Activated CD4-positive, alpha-beta T cell treated with anti-CD3 and anti-CD28 coated beads, Interleukin-2, amount 10 ng/mL, durations not matched to agents 24 days and 14 days (primary cell): ENCODE measurements at places on chromosomes 11 and 22.
A peak's percentile ranks its signal among the peaks of the same experiment; 100 is the strongest.

DNA sequence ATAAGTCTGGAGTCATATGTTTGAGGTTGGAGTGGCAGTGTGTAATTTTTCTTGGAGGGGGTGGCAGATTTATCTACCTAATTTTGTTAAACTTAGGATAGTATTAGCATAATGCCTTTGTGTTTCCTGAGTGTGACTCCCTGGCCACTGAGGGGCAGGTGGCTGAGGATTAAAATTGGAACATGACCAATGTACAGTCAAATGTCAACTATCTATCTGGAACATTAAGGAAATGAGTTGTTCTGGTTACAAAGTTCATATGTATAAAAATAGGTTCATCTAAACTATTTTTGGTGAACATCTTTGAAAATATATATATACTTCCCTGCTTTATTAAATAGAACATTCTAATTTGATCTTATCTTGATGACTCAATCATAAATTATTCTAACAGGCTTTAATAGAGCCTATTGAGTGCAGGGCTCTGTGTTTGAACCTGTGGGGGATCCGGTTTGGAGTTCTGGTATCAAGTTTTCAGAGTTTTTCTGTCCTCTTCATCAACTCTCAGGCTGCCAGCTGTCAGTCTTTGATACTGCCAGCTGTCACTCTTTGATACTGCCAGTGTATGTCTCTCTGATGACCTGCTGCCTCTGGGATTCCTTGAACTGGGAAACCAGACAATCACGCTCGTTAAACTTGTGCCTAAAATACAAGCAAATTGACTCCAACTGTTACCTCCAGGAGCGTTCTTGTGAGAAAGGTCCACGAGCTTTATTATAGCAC is 309.6 kb downstream of the METTL15 start:
- H3K4me1 ChIP-seq: no peaks in the 10 kb centered on the region
- no peak overlapping the region for H3K4me3 ChIP-seq
- no peak overlapping the region for H3K27ac ChIP-seq
- no peaks in the 10 kb centered on the region for H3K36me3 ChIP-seq

DNA sequence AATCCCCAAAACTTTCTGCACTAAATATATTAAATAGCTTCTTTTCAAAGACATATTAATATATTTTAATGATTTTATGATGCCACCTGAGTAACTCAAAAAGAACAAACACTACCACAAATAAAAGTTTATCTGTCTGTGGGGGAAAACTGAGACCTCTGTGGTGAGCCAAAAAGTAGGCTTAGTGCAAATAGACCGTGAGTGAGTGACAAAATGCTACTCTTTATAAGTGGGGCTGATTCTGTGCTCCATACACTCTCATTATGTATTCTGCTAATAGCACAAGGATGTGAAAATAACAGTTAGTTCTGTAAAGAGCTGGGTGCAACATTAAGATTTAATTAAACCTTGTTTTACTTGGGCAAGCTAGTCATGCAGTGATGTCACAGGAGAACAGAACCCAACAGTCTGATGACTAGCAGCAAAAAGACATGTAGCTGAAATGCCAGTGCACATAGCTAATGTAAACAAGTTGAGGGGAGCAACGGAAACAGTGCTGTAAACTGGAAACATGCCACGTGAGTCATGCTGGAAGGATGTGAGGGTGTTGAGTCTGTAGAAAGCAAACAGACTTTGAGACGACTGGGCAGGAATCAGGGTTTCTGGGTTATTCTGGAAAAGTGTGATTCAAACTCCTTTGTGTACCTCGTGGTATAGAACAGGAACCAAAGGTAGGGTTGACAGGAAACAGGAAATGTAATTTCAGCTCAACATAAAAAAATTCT is 1130.4 kb downstream of the LRRC4C start:
- H3K4me3 ChIP-seq: no peak overlapping the region
- no peak overlapping the region for H3K27ac ChIP-seq
- H3K27me3 ChIP-seq: no peaks in the 10 kb centered on the region
- H3K4me1 ChIP-seq: no peaks in the 10 kb centered on the region

DNA sequence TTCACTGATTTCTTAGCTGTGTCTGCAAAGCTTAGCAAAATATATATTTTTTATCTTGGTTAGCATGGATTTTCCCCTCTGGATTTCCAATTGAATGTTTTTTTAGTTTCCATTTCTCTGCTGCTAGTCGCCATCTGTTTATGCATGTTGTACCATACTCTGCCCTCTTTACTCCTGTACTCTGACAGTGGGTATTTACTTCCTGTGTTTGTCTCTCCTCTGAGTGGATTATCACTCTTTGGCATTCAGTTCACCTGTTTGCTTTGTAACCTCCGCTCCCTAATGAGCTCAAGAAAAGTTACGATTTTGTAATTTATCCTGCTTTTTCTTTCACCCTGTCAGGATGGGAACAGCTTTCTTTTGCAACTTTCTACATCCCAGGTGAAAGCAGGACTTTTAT is 59.1 kb downstream of the PDHX start:
- no peak for DNase-seq
- H3K4me3 ChIP-seq: no peak overlapping the region
- H3K4me1 ChIP-seq: peaks cover 9% of the 10 kb centered on the region
- H3K36me3 ChIP-seq: peaks cover 46% of the 10 kb centered on the region
- H3K27me3 ChIP-seq: no peaks in the 10 kb centered on the region
- no peak overlapping the region for H3K27ac ChIP-seq

GRCh38 chr11:77598195-77598594 is 8.4 kb downstream of the AQP11 start:
- no peak overlapping the region for H3K27ac ChIP-seq
- no peaks in the 10 kb centered on the region for H3K4me1 ChIP-seq
- H3K27me3 ChIP-seq: no peaks in the 10 kb centered on the region
- no peaks in the 10 kb centered on the region for H3K36me3 ChIP-seq

- H3K27ac ChIP-seq: no peak overlapping the region
- no peaks in the 10 kb centered on the region for H3K4me1 ChIP-seq
- H3K4me3 ChIP-seq: no peak overlapping the region
- H3K36me3 ChIP-seq: no peaks in the 10 kb centered on the region
- no peak for DNase-seq
- peaks cover 49% of the 10 kb centered on the region for H3K27me3 ChIP-seq
Measured at GRCh38 chr22:18065256-18065655, 12.5 kb upstream of the PEX26 start.

DNA sequence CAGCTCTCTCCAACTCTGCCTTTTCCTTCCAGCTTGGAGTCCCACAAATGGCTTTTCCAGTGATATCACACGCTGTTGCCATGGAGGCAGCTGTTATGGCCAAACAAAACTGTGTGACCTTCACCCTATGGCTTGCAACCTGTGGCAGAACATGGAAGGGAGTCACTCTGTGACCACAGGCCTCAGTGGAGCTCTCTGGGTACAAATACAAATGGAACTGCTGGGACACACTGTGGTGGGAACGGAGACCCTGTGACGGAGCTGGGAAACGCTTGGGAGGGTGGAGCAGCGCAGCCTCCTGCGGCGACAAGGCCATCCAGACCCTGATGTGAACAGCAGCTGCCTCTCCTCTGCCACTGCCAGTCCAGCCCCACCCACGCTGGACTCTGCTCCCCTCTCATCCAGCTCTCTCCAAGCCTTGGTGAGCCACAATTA is 162.5 kb downstream of the ETS1 start:
- H3K4me3 ChIP-seq: no peak overlapping the region
- H3K27ac ChIP-seq: no peak overlapping the region
- DNase-seq: peak; percentile 57
- H3K27me3 ChIP-seq: no peaks in the 10 kb centered on the region
